ENCODE measurements at places on chromosomes 7 and 10.
A peak's percentile ranks its signal among the peaks of the same experiment; 100 is the strongest.

DNA sequence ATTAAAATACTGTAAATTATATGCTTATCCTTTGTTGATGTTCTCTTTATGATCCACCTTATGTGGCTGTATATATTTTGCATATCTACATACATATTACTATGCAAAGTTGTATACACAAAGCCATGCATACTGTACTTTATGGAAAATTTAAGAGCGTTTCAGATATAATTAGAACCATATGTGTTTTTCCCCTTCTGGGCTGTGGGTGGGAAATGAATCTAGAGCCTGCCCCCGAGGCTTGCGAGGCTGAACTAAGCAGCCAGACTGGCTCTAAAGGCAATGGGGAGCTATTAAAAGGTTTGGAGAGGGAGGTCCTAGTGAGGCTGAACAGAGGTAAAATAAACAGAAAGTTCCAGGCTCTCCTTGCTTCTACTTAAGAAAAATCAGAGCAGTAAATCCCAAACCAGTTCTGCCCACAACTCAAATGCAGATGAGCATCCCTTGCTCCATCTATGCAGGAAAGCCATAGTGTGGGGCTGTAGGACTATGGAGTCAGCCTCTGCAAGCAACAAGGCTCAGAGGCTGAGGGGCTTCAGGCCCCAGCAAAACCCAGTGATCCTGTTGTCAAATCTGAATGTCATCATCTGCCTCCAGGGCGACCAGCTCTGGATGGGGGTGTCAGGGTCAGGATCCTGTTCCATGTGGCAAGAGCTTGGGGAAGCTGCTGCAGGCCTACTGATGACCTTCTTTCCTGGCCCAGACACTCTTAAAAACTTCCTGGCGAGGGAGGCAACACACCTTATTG, 14.1 kb upstream of the DDIT4 start:
- DNase-seq: peak; percentile 87

DNA sequence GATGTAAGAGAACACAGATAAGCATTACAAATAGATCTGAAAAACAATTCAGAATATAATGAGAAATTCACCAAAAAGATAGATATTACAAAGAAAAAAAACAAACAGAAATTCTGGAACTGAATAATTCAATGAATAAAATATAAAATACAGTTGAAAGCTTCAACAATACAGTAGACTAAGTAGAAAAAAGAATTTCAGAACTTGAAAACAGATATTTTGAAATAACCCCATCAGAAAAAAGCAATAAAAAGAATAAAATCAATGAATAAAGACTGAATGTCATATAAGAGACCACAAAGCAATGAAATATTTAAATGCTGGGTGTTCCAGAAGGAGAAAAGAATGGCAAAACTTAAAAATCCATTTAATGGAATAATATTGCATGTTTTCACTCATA, 611.4 kb upstream of the GHITM start:
- no peak for DNase-seq

DNA sequence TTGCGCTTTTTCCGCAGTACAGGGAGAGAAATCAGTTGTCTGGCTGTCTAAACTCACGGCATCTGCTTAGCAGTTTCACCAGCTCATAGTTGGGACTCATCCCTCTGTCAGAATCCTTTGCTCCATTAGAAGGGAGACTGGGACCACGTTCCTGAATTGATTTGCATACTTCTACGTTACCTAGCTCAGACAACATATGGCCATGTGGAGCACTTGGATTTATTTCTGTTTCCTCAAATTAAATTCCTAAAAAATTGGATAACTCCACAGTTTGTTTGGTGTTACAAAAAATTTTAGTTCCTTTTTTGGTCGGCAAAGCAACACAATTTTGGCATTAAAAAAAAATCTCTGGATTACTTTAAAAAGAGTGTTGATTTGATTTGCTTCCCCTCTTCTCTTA, 614.0 kb downstream of the AUTS2 start:
- DNase-seq: no peak

GRCh38 chr7:108211382-108212201, 81.4 kb upstream of the LAMB4 start:
- peak; percentile 37 for DNase-seq

DNA sequence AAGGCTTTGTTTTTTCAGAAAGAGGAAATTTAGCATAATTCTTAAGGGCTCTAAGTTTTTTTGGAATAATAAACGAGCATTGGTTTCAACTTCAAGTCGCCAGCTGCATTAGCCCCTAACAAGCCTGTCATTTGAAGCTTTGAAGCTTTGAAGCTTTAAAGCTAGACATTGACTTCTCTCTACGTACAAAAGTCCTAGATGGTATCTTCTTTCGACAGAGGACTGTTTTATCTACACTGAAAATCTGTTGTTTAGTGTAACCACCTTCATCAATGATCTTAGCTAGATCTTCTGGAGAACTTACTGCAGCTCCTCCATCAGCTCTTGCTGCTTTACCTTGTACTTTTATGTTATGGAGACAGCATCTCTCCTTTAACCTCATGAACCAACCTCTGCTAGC, 79.6 kb upstream of the TMEM72 start:
- DNase-seq: no peak

DNA sequence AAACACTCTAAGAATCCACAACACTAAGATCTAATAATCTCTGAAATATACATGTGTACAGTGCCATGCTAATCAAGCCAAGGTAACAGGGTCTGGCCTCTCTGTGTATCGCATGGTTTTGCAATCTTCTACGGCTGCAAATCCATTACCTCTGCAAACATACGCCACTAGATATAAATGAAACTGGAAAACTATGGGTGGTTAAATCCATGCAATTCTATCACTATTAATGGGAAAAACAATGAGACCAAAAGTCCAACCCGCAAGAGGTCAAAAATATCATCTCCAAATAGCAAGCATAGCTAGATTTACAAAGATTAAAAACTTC, 23.0 kb downstream of the SGCE start:
- DNase-seq: no peak

DNA sequence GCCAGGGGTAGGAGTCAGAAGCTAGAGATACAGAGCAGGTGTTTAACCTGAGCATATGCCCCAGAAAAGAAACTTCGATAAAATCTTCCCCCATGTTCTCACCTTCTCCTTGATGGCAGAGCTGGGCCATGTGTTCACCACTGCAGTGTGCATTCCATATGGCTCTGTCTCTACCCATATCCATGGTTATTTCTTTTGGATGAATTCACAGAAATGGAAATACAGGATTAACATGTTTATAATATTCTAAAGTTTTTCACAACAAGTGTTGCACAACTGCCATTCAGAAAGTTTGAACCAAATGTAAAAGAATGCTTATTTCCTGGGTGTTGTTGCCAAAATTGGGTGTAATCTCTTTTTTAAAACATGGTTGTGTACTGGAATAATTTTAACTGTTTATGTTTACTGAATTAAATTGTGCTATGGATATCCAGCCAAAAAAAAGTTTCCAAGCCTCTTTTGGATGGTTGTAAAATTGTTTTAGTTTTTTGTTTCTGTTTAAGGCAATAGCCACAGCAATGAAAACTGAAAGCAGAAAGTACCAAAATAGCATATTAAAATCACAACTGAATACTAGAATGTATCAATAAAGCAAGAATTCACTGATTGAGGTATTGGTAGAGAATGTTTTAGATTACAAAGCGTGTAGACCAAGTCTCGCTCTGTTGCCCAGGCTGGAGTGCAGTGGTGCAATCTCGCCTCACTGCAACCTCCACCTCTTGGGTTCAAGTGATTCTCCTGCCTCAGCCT, 19.9 kb upstream of the CCNY start:
- no peak for DNase-seq

All from EL (cell line).